ENCODE measurements at places on chromosomes 4 and X.

DNA sequence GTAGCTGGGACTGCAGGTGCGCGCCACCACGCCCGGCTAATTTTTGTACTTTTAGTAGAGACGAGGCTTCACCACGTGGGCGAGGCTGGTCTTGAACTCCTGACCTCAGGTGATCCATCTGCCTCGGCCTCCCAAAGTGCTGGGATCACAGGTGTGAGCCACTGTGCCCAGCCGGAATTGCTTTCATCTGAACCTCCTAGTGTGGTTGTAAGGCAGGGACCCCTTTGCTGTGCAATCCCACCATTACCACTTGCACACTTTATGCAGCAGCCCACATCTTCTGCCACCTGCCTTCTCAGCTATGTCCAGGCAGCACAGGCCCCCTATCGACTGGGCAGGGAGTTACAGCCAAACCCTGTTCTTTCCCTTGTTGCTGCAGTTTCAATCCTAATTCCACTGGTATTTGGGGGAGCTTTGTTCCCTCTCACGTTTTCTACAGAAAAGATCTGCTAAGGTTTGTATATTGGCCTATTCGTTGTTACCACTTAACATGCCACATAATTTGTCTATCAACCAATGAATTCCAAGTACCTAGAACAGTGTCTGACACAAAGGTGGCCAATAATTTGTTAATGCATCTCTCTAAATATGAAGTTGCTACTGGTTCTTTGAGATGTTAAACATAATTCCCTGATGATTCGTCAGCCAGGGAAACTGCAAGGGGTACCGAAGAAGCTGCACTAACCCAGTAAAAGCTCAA, 6.5 kb downstream of the RPL39 start:
- no peak for DNase-seq

GRCh38 chr4:4539481-4539880, 2.4 kb downstream of the STX18 start:
- no peak for DNase-seq

GRCh38 chr4:140300271-140300970, 73.0 kb upstream of the SCOC start:
- no peak for DNase-seq

- DNase-seq, result no peak
These were observed 437.1 kb downstream of the MAGEB5 start for GRCh38 chrX:26653050-26653449.

- DNase-seq, result peak; percentile 14
These were observed at the start of gene RNF212 for GRCh38 chr4:1113311-1114009. TSS of gene RNF212 (minus strand) at chr4:1113564. CDS start at chr4:1113464, 100 bp downstream.

DNA sequence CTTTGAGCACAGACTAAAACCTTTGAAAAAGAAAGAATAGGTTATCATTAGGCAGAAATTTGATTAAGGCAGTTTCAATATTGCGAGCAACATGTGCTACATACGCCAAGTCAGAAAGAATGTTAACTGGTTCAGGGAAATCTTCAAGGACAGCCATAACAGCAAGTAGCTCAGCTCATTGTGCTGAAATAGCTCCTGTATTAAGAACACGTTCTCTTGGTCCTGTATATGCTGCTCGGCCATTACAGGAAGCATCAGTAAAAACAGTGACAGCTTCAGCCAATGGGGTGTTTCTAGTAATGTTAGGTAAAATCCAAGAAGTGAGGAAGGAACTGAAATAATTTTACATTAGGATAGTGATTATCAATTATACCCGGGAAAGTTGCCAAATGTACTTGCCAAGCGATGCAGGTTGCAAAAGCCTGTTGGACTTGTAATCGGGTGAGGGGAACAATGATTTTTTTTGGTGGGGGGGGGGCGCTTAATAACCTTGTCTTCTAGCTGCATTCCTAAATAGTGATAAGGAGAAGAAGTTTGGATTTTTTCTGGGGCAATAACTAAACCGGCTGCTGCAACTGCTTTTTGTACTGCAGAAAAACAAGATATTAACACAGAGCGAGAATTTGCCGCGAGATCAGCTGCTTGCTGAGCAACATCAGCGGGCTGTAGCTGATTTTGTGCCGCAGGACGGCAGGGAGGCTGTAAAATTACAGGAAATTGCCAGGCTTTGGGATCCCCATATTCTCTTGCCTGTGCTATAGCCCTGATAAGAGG, 49.4 kb upstream of the RASSF6 start:
- DNase-seq, result no peak

- no peak for DNase-seq
These were observed 3.2 kb upstream of the HELT start for GRCh38 chr4:185015108-185015507.

DNA sequence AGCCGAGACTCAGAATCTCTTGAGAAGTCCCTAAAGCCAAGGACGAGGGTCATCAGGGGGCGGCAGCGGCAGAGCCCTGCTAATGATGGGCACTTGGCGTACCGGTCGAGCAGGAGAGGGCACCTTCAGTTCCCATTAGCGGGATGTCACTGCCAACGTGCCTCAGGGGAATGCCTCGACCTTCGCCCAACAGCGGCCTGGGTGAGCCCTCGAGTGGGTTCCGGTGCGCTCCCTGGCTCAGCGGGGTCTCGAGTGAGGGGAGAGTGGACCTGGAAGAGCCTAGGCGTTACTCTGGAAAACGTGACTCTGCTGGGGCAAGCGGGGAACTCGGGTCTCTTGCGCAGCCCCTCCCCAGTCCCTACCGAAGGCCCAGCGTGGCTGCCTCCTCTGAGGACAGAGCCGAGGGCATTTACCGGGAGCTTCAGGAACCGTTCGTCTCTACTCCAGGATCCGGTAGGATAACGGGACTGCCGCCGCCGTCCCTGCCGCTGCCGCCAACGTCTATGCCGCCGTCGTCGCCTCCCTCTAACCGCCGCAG, 36.9 kb downstream of the PGRMC1 start:
- DNase-seq, result no peak

GRCh38 chrX:4754878-4755604, 1041.6 kb upstream of the PRKX start:
- DNase-seq, result no peak

DNA sequence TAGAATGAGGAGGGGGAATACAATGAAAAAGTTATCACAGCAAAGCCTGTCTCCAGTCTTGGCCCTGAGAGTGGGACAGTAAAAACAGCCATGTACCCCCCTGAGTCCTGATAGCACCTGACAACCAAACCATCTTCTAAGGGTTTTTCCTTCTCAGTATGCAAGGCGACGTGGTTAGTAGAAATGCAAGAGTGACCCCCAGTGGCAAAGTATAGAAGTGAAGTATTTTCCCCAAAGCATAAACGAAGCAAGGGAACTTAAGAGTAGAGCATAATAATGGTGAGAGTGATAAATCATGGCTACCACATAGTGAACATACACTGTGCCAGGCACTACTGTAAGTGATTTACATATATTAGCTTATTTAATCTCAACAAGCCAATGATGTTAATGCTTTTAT, 52.8 kb downstream of the FAM47C start:
- peak; percentile 2 for DNase-seq

DNA sequence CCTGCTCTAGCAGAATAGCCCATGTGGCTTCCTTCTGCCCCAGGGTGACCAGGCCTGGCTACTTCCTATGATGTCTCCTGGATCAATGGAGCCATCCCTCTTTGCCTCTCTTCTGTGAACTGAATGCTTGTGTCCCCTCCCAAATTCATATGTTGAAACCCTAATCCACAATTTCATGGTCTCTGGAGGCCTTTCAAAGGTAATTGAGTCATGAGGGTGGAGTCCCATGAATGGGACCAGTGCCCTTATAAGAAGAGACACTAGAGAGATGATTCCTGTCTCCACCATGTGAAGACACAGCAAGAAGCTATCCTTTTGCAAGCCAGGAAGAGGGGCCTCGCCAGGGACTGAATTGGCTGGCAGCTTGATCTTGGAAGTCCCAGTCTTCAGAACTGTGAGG, 18.4 kb downstream of the CCKAR start:
- no peak for DNase-seq

- no peak for DNase-seq
These were observed 393.5 kb downstream of the MAPK10 start for GRCh38 chr4:85966373-85966772.

GRCh38 chr4:127525608-127526007, 107.1 kb upstream of the INTU start:
- no peak for DNase-seq

GRCh38 chr4:64713256-64713840, 304.1 kb upstream of the TECRL start:
- DNase-seq, result no peak

GRCh38 chrX:10021461-10022272, 54.5 kb downstream of the CLDN34 start:
- DNase-seq, result no peak

DNA sequence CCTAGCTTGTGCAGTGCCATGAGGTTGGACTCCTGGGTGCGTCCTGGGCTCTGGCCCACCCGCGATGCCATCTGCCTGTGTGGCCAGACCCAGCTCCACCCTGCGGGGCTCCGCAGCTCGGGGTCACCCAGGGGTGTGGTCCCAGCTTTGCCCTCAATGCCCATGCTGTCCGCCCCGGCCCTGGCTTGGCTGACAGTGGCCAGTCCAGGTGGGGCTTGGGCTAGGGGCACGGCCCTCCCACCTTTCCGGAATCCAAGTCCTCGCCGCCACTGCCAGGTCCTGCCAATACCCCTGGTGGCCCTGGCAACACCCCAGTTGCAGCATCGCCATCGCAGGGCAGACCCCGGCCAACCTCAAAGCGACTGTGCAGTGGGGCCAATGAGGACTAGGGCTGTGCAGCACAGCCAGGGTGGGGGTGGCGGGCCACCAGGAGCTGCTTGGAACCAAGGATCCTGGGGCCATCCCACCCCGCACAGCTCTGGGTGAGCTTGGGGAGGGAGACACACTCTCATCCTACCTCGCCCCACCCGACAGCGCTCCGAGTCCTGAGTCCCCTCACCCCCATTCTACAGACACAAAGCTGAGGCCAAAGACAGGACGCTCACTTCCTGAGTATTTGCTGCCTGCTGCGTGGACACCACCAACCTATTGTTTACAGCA, 80.9 kb downstream of the ZNF718 start:
- no peak for DNase-seq

GRCh38 chr4:113899271-113900070, 80.0 kb downstream of the ARSJ start:
- DNase-seq, result no peak

- DNase-seq, result no peak
These were observed 22.2 kb downstream of the IQCM start for GRCh38 chr4:149793459-149793858.

DNA sequence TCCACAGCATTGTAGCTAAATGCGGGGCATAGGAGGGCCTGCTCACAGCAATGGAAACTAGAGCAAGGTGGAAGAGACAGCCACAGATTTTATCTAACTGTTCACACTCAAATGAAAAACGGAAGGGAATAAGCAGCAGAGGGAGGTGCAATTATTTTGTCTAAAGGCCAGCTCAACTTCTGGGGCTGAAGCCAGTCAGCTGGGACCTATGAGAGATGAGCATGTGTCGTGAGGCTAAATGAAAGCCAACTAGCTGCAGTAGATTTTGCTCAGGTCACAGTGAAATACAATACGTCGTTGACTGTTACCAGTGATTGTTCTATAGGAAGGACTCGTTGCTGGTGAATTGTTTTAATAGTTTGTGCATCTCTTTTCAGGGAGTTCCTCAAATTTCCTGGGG, 26.4 kb upstream of the FGFBP2 start:
- no peak for DNase-seq

DNA sequence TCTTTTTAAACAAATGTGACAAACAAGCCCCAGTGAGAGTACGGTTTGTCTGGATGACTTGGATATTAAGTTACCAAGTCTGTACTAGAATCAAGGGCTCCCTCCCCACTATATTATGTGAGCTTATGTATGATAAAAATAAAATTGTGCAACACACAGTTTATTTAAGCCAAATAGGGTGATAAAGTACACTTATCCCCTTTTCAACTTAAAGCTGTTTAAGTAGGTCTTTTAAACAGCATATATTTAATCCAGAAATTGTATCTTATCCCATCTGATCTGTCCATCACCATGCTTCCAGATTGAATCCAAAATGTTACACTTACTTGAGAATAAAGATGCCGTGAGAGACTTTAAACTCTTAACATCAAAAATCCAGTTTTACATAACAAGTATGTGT, 2.0 kb upstream of the KLHL34 start:
- no peak for DNase-seq

DNA sequence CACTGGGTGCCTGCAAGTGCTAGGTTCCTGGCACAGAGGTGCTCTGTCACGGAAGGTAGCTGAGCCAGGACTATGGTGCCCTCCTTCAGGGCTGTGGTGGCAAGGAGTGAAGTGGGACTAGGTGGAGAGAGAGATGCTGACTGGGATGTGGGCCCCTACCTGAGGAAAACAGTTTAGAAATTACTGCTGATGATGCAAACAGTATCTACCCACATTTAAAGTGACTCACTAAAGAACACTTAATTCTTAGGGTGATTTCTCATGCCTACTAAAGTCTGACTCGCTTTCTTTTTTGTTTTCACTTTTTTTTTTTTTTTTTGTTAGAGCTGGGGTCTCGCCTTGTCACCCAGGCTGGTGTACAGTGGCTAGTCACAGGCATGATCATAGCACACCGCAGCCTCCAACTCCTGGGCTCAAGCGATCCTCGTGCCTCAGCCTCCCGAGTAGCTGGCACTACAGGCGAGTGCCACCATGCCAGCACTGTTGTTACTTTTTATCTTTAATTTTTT, 3.1 kb downstream of the ZNF185 start:
- DNase-seq, result no peak

DNA sequence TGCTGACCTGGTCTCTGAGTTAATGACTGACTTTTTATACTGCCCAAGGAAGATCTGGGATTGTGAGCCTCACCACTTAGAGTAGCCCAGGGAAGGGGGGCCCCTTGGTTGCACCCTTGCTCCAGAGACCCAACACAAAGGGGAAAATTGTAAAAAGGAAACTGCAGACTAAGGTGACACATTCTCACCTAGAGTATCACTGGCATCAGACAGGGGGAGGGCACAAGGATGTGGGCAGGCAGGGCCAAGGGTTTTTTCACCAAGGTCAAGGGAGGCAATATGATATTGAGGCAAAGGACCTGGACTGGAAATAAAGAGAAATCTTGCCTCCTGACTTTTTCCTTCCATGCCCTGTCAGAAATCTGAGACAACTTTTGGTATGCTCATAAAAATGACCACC, 386.2 kb upstream of the FGF16 start:
- DNase-seq, result no peak

DNA sequence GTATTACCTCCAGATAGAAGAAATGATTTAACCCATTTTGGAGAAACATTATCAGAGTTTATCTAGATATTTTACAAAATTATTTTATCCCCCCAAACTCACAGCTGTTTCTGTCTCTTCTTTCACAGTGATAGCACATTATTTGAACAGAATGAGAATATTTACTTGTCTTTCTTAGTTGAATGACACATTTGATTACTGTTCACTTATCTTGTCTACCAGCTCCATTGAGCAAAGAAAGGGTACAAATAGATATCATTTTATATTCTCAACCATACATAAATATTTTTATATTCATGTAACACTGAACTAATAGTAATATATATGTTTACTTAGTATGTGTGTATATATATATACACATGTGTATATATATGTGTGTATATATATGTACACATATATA, 364.2 kb downstream of the GALNTL6 start:
- DNase-seq, result no peak

DNA sequence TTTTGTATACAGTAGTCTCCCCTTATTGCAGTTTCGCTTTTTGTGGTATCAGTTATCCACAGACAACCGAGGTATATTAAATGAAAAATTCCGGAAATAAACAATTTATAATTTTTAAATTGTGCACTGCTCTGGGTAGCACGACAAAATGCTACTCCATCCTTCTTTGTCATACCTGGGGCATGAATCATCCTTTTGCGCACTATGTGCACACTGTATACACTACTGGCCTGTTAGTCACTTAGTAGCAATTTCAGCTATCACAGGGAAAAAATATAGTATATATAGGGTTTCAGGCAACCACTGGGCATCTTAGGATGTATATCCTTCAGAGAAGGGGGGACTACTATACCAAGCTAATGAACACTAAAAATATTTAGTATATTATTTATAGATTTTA, 198.8 kb upstream of the FAT4 start:
- DNase-seq, result peak; percentile 50
